ENCODE measurements at places on chromosomes 2 and 18.

DNA sequence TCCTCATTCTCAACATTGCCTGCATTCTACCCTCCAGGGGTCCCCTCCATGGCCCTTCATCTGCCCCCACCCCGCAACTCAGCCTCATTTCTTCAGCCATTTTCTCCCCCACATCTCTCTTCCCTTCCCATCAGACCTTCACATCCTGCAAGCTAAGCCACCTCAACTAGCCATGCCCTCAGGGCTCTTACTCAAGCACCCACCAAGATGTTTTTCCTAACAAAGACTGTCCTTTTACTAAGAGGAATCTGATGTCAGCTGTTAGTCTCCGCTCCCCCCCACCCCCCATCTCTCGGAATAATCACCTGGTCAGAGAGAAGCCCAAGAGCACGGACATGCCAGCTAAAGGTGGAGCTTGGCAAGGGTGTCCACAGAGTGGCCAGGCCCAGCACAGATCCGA is 4.7 kb upstream of the CAPN10 start:
- no peak for DNase-seq

DNA sequence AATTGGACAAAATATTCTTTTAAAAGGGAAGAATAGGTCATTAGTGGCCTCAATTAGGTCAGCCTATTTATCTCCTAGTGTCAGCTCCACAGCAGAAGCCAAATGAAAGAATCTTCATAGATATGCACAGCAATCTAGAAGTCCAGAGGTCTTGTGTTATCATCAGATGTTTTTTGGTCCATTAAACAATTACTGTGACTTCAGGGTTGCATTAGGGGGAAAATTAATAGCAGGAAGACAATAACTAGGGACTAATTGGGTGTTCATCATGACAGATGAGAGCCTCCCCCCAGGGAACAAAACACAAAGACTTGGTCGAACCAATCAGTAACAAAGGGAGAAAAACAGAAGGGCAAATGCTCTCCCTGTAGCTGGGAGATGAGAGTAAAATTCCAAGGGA is 264.7 kb downstream of the PTH2R start:
- no peak for DNase-seq

DNA sequence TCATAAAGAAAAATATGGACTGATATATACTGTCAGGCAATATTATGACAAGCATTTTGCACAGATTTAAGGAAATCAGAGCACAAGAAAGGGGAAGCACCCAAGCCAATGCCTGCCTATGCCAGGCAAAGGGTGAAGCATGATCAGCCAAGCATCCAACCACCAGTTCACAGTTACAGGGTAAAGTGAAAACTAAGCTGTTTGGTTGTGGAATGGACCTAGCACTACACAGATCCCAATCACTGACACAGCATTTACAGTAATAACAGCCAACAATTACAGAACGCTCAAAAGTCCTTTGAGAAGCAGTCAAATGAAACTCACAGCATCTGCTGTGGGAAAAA is 90.3 kb downstream of the SP3 start:
- peak; percentile 10 for DNase-seq

- DNase-seq, result no peak
These were observed 40.7 kb downstream of the IL1R2 start for GRCh38 chr2:102032368-102033030.

- DNase-seq, result no peak
These were observed 71.0 kb downstream of the PXDN start for GRCh38 chr2:1673160-1673944.

GRCh38 chr2:179875864-179876263 is 14.5 kb upstream of the ZNF385B start:
- no peak for DNase-seq

GRCh38 chr2:143730155-143730952 is 601.1 kb downstream of the ARHGAP15 start:
- DNase-seq, result no peak

GRCh38 chr2:69830045-69830905 is 815 bp downstream of the GMCL1 start:
- peak; percentile 49 for DNase-seq

GRCh38 chr2:62596061-62596921 is 90.3 kb upstream of the TMEM17 start:
- no peak for DNase-seq

All from nephron progenitor cell (in vitro differentiated cells).